Stimulated activated CD4-positive, alpha-beta T cell treated with anti-CD3 and anti-CD28 coated beads, Interleukin-1b, Interleukin-23, amount 100 ng/mL, for 1 hour (primary cell): ENCODE measurements at places on chromosomes 4 and X.

DNA sequence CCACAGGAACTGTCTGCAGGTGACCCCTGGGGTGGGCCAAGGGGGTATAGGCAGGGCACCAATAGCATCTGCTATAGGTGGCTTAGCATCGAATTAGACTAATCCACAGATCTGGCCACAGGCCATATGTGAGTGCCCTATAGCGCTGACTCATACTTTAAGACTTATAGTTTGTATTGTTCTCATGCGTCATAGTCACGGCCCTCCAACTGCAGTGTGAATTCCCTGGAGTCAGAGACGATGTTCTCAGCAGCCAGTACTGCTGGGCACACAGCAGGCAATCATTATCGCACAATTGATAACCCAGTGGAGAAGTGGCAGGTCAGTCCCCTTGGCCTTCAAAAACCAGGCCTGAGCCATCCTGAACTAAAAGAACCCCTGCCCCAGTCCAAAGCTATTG lies 58.1 kb downstream of the ADGRG2 start:
- no peak for DNase-seq

DNA sequence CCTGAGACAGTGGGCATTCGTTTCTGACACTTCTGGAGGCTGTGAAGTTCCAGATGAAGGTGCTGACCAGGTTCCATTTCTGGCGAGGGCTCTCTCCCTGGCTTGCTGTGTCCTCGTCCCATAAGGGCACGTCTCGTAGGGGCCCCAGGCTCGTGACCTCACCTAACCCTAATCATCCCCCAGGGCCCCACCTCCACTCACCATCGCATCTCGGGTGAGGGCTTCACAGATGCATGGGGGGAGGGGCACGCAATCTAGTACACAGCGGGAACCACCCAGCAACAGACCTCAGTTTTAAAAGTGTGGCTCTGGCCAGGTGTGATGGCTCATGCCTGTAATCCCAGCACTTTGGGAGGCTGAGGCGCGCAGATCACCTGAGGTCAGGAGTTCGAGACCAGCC lies 22.1 kb downstream of the PDE6B start:
- DNase-seq: no peak

GRCh38 chr4:125125276-125125675 lies 189.5 kb upstream of the FAT4 start:
- DNase-seq: no peak

- no peak for DNase-seq
Measured at GRCh38 chrX:111041018-111041462, 55.0 kb upstream of the PAK3 start.

DNA sequence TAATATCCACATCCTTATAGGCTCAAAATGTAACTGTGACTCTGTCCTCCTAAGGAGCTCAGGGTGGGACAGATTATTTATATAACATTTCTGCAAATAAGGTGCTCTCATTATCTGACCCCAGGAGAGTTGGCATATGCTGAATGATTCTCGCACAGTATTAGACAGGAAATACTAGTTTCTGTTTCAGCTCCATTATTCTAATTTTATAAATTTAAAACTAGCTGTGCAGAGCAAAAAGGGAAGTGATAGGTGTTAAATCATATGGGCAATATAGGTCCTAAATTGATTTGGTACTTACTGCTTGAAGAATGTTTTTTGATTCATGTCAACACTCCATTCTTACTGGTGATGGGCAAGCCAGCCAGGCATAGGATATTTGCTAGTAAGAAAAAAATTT lies 141.5 kb downstream of the GLRA2 start:
- no peak for DNase-seq
